ENCODE measurements at places on chromosomes 1 and 21.
A peak's percentile ranks its signal among the peaks of the same experiment; 100 is the strongest.

GRCh38 chr1:51512606-51513005 lies 6.5 kb downstream of the EPS15 start:
- no peak for DNase-seq

GRCh38 chr1:241323514-241324195 lies 33.4 kb downstream of the RGS7 start:
- no peak for DNase-seq

DNA sequence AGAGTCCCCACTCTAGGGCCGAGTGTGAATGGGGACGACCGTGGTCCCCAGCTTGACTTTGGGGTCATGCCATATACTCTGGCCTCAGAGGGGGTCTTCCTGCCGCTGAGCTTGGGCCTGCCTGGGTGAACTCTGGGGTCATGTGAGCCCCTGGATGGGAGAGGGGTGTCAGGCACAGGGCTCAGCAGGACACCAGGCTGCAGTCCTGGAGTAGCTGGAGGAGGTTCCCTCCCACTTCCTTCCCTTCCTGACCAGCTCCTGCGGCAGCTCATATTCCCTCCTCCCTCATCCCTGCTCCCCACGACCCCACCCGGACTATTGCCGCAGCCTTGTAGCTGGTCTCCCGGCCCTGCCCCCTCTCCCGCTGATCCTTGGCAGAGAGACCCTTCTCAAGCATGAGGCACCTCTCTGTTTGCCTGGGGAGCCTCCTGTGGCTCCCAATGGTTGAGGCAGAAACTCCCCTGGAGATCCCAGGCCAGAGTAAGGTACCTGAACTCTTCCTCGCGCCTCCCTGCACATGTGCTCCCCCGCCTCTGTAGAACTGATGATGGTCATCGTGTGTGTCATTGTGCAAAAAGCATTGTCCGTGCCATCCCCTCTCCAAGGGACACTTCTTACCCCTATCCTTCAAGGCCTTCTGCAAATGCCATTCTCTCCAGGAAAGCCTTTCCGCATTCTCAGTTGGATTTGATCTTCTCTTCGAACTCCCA lies 1.8 kb downstream of the TNFRSF1B start:
- no peak for DNase-seq

GRCh38 chr1:39717809-39718208 lies 20.9 kb upstream of the PPIE start:
- DNase-seq = no peak

DNA sequence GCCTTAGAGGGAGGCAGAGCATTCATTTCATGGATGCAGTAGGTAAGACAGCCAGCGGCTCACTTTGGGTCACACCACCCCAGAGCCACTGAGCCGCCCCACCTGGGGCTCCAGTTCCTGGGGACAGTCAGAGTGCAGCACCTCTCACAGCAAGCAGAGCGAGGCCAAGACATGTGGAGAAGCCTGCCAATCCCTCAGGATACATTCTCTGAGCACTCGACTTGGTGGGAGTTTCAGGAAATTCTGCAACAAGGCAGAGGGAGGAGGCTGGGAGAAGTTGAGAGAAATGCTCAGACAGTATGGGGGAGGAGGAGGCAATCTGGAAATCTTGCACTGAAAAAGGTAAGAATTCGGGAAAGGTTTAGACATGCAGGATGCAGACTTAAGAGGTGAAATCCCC lies 60.8 kb upstream of the WLS start:
- DNase-seq = no peak

- no peak for DNase-seq
These were observed 43.0 kb upstream of the TARS2 start for GRCh38 chr1:150444232-150444631.

DNA sequence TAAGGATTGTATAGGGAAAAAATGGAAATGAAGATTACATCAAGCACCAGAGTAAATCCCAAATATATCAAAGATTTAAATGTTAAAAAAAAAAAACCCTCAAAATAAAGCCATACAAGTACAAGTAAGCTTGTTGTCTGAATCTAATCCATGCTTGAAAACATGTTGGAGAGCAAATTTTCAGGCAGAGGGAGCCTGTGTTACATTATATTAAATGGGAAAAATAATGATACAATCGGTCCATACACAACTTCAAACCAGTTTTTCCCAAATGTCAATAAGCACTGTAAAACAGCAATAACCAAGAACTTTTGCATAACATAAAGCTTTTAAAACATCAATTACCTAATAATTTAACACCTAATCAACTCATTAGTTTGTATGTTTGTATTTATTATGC lies 949.4 kb upstream of the ADGRL4 start:
- DNase-seq = no peak

DNA sequence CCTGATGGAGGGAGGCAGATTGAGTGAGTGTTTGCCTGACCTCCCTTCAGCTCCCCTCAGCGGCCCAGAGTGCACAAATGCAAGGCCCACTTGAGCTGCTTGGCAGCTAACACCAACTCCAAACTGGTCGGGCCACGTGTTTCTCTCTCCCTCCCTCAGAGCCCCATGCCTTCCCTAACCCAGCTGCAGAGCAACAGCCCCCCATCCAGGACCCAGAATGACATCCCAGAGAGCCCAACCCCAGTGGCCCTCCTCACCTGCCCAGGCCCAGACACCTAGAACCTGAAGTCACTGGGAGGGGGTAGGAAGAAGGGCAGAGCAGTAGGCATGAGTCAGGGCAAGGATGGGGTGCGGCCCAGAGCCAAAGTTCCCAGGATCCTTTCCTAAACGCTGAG lies 789 bp upstream of the S100A14 start:
- DNase-seq = no peak

GRCh38 chr1:228723287-228723686 lies 12.0 kb upstream of the RHOU start:
- DNase-seq = no peak

GRCh38 chr1:16212251-16212961 lies at the start of gene ARHGEF19:
Gene ARHGEF19 (minus strand): TSS chr1:16212652. CDS start chr1:16209054, 3,598 bp downstream.
- DNase-seq = no peak

DNA sequence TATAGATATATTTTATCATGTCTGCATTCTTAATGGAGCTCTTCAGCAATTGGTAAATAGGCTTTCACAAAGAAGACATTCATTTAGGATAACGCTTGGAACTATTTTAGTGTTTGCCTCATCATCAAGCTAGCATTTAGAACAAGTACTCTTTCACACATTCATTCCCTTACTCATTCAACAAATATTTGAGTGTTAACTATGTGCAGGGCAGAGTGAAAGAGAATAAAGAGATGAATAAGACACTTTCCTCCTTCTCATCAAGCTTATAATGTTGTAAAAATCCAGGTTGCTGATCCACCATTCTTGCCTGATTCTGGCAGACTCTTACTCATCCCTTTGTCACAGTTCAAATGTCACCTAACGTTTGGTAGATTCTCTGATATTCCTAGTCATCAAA lies 386.3 kb upstream of the BEND5 start:
- DNase-seq = no peak

GRCh38 chr1:9010781-9011323 lies 15.4 kb downstream of the SLC2A7 start:
- no peak for DNase-seq

DNA sequence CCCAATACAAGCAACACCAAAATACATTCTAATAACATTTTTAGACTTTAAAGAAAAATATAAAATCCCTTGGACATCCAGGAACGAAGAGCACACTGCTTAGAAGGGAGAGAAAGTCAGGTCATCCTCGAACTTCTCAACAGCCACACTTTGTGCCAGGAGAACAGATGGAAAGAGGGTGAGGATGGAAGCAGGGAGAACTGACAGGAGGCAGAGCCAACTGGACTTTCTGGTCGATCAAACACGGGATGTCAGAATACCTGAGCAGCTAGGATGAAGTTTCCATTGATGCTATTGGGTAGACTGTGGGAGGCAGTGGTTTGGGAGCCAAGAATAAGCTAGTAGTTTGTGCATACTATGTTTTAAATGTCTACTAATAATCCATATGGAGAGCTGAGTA lies 111.4 kb downstream of the TOMM20 start:
- no peak for DNase-seq

GRCh38 chr1:45892068-45892785 lies 88.8 kb downstream of the MAST2 start:
- DNase-seq = no peak

- no peak for DNase-seq
These were observed 430.9 kb downstream of the HLX start for GRCh38 chr1:221310180-221310579.

DNA sequence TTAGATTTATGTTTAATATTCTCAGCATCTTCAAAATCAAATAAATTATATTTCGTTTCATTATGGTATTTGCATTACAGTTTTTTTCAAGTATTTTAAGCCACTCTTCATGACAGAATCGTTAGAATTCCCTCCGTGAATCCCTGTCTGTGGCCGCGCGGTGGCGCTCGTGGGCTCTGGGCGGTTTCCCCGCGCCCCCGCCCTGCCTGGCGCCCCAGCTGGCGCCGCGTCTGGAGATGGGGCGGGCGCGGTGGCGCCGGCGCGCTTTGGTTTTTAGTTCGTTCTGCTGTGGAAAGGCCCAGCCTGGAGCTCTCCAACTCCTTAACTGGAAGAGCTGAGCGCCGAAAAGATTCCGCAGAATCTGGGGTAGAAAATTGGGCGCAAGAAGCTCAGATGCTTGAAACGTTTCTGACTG lies 25.7 kb downstream of the PRMT2 start:
- peak; percentile 24 for DNase-seq

DNA sequence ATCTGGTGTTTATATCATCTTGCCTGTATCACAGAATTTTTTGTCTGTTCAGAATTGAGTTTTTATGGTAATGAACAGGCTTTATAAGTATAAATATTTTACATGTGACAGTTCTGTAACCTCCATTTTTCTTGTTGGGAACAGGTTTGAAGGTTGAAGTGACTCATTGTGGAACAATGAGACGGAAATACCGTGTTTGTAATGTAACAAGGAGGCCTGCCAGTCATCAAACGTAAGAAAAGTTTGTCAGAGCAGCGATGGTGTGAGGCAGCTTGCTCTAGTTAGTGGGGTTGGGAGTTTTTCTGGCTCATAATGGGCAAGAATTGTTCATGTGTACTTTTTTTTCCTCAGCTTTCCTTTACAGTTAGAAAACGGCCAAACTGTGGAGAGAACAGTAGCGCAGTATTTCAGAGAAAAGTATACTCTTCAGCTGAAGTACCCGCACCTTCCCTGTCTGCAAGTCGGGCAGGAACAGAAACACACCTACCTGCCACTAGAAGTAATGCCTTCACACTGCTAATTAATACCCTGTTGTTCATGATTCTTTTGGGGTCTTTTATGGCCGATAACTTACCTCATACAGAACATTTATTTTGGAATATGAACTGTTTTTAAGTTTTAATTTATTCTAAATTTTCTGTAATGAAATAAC lies 75.2 kb upstream of the TEKT2 start:
- no peak for DNase-seq

DNA sequence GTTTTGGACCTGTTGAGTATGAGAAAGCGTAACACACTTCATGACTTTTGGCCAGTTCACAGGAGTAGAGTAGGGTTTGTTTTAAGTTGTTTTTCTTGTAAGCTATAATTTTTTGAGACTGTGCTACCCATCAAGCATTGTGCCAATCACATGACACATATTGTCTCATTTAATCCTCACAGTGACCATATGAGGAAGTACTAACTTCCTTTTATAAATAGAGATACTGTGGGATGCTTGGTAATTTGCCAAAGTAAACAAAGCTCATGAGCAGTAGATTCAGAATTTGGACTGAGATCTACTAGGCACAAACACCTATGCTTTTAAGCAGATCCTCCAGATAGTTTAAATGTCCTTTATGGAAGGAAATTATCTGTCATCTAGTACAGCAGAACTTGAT lies 178.3 kb downstream of the CACNA1E start:
- DNase-seq = no peak

DNA sequence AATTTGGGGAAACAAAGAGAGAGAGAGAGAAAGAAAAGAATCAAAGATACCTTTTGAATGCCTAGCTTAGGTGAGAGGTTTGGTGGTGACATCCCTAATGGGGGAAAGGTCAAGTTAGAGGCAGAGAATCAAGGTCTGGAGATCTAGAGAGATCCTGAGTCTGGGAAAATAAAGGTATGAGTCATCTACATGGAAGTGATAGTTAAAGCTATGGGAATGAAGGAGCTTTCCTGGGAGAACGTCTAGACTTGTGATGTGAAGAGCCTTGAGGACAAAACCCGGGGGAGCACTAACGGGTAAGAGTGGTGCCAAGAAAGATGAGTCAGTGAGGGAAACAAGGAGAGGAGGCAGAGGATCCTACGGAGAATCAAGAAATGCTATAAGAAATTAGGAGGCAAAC lies 110.8 kb upstream of the RUNX1 start:
- no peak for DNase-seq

- no peak for DNase-seq
These were observed 82.1 kb upstream of the COL6A1 start for GRCh38 chr21:45899317-45900033.

- DNase-seq = no peak
These were observed 71.2 kb downstream of the LHX4 start for GRCh38 chr1:180301135-180301742.

DNA sequence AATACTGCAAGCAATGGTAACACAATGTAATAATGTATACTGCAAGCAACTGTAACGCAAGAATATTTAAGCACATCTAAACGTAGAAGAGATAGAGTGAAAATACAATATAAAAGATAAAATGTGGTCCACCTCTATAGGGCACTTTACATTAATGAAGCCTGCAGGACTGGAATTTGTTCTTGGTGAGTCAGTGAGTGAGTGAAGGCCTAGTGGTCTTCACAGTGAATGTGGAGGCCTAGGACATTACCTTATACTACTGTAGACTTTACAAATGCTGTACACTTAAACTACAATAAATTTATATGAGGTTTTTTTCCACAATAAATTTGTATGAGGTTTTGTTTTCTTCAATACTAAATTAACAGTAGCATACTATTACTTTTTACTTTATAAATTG lies 287.4 kb upstream of the SNX7 start:
- DNase-seq = no peak

DNA sequence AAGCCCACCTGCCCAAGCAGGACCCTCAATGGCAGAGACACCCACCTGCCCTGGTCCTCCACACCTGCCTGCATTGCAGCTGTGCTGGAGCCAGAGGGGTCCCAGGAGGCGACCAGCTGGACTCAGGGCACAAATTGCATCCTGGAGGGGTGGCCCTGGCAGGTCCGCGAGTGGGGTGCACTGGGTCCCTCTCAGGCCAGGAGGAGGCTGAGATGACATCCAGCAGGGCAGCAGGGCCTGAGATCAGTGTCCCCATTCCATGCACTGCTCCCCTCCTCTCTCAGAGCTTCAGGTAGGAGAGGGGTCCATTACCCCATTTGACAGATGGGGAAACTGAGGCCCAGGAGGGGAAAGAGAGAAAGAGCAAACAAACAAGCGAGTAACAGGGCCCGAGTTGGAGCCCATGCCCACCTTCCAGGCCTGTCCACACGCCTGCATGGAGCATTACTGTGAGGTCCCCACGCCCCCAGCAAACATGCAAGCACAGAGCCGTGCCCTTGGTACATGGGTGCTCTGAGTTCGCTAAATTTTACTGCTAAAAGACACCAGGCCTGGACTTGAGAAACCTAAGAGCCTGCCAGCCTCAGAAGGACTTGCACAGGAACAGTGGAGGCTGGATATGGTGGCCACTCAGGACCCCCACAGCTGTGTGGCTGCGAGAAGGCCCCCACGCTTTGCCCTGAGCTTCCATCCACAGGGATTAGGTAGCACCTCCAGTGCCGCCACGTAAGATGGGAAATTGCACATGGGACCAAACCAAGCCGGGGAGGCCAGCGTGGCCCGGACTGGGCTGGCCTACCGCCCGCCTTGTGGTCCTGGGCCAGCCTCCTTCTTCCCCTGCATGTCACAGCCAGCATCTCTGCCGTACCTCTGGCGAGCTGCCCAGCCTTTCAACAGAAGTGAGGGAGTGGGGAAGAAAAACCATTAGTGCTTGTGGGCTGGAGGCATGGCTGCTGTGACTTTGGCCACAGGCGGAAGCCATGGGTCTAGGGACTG lies 7.4 kb downstream of the WNT3A start:
- DNase-seq = no peak
